ENCODE measurements at places on chromosomes 12 and 14.

DNA sequence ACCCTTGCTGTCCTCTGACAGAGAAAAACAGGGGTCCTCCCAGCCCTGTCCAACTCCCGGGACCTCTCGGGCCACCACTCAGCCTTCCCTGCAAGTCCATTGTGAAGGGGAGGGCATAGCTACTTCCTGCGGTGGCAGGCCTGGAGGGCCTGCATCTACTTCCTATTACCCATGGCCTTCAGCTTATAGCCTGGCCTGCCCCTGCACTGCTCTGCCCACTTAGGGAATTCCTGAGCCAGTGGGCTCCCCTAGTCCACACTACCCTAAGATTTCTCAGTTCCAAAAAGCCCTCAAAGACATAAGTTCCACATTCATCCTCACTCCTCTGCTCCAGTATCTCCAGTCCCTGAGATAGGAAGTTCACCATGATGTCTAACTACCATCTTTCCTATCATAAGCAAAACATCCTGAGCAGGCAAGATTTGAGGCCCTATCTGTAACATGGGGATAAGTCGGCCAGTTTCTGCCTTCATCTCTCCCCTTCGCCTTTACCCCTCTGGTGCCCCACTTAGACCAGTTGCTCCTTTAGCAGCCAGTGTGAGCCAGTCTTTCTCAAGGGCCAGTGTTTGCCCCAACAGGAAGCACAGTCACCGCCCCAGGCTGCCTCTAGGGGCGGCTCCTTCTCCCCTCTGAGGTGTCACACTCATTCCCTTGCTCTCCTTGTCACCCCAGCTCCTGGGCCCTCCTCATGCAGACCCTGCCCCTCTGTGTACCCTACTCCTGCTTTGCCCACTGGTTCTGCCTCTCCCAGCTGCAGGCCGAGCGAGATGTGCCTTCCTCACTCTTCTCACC is 10.9 kb downstream of the HDAC7 start:
- DNase-seq = peak; percentile 36

DNA sequence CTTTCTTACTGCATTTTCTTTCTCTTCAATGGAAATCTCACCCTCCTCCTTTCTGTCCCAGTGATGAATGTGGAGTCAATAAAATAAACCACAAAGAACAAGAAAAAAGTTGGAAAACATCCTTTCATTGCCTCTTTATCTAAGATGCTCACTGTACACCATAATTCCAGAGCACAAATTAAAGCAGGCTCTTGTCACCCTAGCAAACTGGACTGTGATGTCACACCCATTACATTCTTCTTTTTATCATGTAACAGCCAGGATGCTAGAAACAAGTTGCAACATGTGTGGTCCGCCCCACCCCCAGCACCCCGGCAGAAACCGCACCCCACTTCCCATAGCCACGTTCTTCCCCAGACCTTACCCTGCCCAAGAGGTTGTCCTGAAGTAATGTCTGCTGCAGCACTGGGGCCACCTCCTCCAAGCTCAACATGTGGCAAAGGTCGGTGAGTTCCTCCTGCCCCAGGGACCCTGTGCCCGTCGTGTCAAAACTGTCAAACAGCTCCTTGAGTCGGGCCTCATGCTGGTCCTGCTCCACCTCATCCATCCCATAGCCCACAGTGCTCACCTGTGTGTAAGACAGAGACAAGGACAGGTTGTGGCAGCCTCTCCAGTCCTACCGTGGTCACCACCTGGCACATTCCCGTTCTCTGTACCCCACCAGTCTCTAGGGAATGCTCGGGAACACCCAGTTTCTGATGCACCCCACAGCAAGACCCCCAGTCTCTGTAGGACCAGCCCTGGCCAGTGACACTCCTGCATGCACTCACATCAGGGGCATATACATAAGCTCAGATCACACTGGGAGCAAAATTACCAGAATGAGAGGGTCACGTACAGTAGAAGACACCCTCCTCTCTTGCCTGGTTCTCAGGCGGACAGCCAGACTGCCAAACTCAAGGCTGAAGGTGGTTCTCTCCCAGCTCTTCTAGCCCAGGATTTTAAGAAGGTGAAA is 9.2 kb downstream of the NIN start:
- peak; percentile 22 for DNase-seq

DNA sequence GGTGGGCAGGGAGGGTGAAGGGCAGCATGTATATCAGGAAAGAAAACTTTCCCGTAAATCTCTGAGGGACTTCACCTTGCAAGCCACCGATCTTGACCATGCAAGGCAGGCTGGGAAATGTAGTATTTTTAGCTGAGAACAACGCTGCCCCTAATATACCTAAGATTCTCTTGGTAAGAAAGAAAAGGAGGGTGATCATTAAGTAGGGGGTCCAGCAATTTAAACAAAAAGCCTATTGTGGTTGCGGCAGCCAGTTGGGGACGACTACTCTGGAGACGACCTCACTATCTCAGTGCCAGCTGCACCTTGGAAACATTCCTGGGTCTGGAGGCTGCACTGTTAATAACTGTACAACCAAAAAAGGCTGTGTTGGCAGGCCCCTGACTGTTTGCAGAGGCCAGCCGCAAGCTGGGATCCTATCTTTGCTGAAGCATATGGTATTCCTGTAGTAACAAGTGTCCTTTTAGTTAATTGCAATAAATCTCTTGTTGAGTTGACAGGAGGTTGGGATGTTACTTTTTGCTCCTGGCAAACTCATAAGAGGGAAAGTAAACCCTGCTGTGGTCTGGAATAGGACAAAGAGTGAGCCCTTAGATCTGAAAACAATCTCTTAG is 6.4 kb downstream of the APOLD1 start:
- DNase-seq = no peak

- DNase-seq = no peak
These were observed 193.6 kb upstream of the NUDT4 start for GRCh38 chr12:93183940-93184671.

- no peak for DNase-seq
These were observed 313.6 kb downstream of the ZFP36L1 start for GRCh38 chr14:68479247-68479646.

DNA sequence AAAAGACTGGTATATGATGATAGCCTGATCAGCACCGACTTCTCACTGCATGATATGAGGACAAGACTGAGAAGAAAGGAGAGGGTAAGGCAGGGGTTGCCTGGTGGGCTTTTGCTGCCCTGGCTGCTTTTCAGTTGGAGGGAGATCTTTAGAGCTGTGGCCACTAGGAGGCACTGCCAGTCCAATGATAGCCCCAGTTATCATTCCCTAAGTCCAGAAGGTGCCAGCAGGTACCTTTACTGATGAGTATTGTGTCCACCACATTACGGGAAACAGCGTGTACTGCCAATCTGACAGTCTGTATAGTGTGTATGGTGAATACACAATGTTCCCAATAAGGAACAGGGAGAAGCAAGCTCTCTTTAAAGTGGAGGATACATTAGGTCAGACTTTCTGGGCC is 55.8 kb upstream of the CCDC175 start:
- no peak for DNase-seq

DNA sequence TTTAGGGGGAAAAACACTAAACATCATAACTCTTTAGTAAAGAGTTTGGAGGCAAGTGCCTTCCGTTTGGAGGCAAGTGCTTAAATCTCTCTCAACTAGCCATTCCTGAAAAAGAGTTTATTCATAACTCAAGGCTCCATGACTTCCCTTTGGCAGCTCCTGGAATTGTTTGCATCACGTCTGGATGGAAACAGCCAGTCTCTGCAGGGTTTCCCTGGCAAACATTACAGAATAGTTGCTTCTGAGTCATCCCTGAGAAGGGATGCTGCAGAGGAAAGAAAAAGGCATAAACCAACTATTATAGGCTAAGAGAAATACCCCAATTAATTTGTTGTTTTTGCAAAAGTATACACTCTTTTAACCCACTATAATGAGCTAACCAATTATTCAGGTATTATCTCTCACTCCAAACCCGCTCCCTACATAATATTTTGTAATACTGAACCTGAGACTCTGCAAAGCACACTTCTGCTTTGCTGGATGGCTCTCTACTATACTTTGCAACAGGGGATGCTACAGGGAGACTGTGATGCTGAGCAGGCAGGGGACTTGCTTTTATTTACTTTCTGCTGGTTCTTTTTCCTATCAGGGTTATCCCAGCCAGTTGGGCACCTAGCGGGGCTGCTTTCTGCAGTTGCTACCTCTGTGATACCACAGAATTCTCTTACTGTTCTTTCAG is 497.7 kb downstream of the FUT8 start:
- no peak for DNase-seq

GRCh38 chr14:74029136-74029535 is 10.0 kb downstream of the BBOF1 start:
- DNase-seq = no peak

GRCh38 chr12:13496111-13496510 is 299.6 kb downstream of the EMP1 start:
- no peak for DNase-seq

- DNase-seq = no peak
These were observed 12.9 kb downstream of the CTDSP2 start for GRCh38 chr12:57833672-57834071.
